ENCODE measurements at places on chromosomes 4 and X.

DNA sequence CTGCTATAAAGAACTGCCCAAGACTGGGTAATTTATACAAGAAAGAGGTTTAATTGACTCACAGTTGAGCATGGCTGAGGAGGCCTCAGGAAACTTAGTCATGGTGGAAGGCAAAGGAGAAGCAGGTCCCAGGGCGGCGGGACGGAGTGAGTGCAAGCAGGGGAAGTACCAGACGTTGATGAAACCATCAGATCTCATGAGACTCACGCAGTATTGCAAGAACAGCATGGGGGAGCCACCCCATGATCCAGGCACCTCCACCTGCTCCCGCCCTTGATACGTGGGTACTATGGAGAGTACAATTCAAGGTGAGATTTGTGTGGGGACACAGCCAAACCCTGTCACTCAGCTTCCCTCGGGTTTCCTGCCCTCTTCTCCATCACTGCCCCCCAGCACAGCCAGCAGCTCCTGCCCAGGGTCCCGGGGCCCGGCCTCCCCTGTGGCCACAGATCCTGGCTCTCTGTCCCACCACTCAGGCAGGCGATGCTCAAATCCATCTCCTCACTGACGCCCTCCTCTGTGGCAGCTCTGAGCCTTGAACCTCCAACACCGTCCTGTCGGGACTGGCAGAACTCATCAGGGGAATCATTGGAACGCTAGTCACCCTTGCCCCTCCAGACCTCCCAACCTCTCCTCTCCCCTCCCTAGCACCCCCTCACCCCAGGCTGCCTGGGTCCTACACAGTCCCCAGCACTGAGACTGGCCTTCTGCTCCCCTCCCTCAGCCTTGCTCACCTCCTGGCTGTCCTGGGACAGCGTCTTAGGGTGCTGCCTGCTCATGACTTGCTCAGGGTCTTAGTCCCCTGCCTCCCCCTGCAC, 37.6 kb downstream of the FGFRL1 start:
- no peak for DNase-seq

DNA sequence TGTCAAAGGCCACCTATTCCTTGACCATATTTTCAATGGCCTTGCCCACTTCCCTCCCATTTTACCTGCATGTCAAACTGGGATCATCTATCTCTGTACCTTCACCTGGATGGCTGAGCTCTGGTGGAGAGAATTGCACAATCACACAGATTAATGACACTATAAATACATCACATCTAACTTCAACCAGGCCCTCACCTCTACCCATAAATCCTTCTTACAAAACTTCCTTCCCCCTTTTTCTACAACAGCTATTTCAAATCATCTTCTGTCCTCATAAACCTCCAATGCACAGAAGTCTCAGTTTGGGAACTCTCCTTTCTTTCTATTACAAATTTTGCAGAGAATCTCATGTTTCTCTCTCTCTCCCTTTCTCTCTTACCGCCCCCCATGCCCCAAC, 9.2 kb downstream of the PALLD start:
- no peak for DNase-seq

DNA sequence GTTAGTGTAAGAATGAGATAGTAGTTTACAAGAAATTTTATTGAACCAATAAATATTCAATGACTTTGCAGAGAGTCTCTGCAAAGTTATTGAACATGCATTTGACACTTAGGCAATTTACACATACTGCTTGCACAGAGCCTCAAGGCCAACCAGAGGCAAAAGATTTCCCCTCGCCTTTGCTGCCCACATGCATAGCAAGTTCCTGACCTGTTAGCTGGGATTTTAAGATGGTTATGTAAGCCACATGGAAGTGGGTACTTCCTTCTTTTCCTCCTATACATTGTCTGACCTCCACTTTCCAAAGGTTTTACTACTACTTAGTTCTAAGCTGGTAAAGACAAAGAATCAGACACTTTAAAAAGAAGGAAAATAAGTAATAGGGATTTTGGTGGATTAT, 430.1 kb upstream of the FRG1 start:
- no peak for DNase-seq

GRCh38 chrX:40933706-40934425, 151.4 kb upstream of the USP9X start:
- no peak for DNase-seq

DNA sequence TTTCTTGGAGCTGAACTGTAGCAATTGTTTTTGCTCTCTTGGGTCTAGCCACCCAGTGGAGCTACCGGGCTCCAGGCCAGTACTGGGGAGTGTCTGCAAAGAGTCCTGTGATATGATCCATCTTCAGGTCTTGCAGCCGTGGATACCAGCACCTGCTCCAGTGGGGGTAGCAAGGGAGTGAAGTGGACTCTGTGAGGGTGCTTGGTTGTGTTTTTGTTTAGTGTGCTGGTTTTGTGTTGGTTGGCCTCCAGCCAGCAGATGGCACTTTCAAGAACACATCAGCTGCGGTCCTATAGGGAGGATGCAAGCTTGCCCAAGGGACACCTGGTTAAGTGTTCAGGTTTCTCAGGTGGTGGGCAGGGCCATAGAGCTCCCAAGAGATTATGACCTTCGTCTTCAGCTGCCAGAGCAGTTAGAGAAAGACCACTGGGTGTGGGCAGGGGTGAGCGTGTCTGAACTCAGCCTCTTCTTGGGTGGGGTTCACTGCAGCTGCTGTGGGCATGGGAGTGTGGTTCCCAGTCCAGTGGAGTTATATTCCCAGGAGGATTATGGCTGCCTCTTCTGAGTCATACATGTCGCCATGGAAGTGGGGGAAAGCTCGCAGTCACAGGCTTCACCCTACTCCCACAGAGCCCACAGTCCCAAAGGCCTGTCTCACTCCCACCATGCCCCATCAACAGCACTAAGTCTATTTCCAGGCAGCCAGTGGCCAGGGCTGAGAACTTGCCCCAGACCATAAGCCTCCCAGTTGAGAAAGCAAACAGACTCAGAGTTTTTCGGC, 811.6 kb downstream of the GLUD2 start:
- no peak for DNase-seq

GRCh38 chr4:41472081-41472480, 65.9 kb upstream of the LIMCH1 start:
- no peak for DNase-seq

GRCh38 chr4:23871426-23871825, 18.4 kb downstream of the PPARGC1A start:
- DNase-seq = no peak

- DNase-seq = no peak
Observed at GRCh38 chrX:115013705-115014104, 3.7 kb downstream of the IL13RA2 start.

DNA sequence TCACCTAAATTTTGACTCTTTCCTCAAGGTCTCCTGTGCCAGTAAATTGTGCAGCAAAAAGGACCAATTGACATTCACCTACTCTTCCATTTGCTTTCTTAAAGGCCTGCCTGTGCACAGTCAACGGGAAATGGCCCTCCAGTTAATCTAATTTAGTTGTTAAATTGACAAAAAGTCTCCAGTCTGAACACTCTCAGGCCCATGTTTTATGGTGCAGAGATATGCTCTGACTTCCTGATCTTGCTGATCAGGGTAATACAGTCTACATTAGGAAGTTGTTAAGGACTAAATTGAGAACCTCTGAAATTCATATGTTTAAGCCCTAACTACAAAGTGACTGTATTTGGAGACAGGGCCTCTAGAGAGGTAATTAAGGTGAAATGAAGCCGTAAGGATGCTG, 133.6 kb upstream of the IL15 start:
- DNase-seq = no peak

DNA sequence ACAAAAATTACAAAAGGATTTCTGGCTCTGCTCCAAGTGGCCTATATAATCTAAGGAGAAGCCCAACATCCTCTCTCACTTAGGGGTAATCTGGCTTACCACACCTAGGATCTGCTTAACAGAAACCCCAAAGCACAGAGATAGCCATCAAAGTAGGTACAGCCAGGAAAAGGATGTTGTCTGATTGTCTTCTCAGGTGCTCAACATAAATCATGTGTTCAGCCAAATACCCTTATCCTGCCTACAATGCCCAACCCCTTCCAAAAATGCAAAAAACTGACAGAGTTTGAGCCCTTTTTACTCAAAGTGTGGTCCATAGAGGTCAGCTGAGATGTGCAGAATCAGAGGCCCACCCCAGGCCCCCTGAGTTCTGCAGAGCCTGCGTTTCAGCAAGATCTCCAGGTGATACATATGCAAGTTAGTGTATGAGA, 53.9 kb downstream of the PPM1K start:
- no peak for DNase-seq

DNA sequence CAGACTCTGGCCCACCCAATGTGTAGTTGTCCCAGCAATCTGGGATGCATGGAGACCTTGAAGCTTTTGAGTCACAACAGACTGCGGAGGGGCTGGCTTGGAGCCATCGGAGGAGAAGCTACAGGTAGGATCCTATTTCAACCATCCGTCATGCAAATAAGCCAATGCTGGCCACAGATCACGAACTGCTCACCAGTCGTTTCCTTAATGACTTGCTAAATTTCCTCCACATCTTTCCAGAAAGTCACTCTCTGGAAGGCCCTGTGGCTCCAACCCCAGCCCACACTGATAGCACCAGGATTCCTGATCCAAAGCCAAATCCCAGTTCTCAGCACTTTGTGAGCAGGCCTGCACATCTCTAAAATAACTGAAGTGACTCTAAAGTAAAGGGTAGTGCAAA, 321.3 kb downstream of the RAB28 start:
- DNase-seq = no peak

- DNase-seq = no peak
Observed at GRCh38 chr4:20682853-20683252, 17.4 kb upstream of the PACRGL start.

DNA sequence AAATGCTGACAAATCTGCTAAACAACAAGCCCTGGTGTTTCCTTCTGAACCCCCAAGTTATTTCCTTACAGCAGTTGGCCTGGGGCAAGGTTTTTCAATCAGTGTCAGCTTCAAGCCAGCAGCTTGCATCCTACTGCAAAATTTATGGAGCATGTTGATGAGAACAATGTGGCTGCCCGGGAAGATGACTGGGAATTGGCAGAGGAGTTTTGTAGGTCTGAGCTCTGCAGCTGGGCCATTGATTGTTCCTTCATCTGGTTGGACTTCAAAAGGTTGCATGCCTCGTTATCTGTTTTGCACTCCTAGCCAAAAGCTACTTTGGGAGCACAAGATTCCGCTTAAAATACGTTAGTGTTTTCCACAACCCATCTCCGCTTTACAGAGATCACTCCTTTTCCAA, 1030.3 kb upstream of the LCORL start:
- DNase-seq = no peak

GRCh38 chrX:50799531-50799961, 14.4 kb downstream of the SHROOM4 start:
- DNase-seq = no peak

DNA sequence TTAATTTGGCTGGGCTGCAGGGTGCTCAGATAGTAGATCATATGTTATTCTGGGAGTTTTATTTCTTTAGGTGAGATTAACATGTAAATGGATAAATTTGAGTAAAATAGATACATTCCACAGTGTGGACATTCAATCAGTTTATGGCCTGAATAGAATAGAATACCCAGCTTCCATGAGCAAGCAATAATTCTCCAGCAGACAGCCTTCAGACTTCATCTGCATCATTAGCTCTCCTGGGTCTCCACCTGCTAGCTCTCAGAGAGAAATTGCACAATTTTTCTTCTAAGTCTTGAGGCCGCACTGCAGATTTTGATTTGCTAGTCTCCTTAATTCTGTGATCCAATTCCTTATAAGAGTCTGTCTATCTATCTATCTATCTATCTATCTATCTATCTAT, 420.3 kb upstream of the BOD1L1 start:
- no peak for DNase-seq

DNA sequence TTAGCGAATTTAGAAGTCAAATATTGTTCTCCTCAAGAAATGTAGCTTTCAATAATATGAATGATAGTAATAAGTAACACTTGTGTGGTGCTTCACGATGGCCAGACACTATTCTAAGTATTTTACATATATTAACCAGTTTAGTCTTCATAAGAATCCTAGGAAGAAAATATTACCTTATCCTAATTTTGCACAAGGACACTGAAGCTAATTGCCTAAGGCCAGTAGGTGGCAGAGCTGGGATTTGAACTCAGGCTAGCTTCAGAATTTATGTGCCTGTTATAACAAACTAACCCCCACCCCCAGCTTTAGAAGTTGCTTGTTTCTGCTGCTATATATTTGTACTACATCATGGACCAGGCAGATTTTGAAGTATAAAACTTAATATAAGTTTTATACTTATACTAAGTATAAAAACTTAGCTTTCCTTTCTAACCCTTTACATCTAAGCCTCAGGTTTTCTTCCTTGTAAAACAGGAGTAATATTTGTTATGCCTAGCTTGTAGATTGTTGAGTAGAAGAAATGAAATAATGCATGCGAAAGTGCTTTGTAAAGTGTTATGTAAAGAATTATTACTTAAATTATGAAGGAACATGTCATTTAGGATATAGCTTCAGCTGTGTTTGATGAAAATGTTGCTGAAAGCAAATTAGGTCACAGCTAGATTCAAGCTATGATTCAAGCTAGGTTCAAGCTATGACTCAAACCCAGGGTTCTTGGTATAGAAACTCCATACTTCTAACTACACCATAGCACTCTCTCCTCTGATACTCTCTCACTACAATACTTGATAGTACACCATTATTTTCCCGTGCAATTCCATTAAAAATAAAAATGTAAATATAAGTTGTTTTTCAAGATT, 4.2 kb upstream of the CDS1 start:
- DNase-seq = no peak

Data from GM18507 (cell line).